ENCODE measurements at places on chromosomes 5 and 9.

GRCh38 chr5:633501-633955 is 21.4 kb downstream of the CEP72 start:
- no peak for DNase-seq

DNA sequence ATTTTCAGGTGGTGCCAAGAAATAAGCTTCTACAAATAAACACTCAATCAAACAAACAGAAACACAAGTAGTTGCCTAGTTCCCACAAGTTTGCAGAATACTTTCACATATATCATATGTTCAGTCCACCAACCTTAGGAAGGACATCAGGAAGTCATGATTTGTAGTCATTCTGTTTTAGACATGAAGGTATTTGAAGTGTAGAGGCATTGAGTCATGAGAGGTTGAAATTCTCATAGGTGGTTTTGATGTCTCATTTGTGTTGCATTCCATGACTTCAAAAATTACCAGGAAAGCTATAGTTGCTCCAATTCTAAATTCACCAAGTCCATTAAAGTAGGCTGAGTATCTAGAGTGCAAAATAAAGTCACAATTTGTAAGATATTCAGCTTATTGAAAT is 159.0 kb downstream of the KCTD16 start:
- no peak for DNase-seq

DNA sequence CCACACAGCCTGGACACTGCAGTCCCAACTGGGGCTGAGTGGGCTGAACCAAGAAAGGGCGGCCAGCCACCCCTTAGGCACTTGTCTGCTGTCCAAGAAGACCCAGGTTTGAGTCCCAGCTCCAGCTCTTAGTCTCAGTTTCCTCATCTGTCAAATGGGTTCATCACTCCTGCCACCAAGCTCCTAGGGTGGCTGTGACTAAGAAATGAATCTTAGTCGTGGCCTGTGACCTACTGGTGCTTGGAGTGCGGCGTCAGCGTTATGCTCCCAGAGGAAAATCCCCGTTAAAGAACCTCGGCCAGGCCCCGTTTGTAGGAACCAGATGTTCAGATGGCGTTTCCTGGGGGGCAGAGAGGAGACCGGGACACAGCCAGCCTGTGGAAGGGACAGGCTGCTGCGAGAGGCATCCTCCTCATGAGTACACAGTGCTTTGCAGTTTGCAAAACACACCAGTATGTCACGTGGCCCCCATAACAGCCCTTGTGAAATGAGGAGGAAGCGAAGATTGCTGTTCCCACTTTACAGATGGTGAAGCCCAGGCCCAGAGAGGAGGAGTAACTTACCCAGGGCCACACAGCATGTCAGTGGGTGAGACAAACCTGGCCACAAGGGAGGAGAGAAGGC is 3.3 kb downstream of the FIBCD1 start:
- no peak for DNase-seq

DNA sequence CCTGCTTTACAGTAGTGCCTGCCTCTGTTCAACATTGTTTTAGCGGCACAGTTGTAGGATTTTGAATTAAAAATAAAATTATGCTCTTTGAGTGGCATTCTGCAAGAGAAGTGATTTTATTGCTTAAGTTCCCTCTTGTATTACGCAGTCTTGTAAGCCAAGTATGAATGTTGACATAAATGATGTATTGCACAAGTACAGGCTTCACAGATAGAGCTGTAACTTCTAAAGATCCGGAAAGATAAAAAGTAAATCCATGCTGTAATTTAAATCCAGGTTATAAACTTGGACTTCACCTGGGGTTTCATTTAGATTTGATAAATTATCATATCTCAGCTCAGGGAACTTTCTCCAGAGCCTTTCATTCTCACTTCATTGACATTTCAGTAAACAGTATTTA is 1114.7 kb downstream of the PTPRD start:
- no peak for DNase-seq

DNA sequence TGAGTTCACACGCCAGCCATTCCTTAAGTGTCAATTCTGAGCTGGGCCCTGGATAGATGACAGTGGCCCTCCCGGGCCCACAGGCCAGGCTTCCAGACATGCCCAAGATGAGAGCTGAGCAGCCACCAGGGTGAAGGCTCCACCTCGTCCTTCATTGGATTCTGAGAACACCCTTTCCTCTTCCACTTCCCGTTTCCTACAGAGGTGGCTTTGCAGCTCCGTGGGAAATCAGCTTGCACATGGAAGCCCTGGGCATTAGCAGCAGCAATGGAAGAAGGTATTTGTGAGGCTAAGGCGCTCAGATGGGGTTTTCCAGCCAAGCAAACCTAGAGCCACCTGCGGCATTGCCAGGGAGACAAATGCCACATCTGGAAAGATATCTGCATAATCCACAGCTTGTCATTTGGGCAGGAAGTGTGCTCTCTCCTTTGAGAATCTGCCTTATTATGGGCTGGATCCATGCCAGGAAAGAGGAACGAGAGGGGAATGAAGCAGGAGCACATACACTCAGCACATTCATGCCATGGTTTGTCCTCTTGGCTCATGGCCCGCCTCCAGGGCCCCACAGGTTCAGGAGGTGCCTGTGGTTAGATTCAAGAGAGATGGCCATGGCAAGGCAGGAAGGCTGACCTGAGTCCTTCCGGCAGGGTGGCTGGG is 34.1 kb downstream of the CFAP77 start:
- no peak for DNase-seq

DNA sequence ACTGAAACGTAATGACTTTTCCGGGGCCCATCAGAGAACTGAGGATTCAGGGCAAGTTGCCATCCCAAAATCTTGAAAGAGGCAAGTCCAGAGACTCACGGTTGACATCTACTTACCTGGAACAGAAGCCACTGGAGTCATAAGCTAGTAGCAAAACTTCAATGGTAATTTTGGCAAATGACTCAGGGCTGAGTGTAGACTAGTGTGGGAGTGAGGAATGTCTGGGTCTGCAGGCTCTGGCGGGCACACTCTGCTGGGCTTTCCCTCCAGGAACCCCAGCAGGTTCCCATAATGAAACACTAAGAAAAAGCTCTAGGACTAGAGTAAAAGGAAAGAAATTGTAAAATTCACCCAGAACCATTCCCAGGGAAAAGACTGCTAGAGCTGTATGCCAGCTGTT is 122.9 kb upstream of the NFIL3 start:
- DNase-seq = no peak

DNA sequence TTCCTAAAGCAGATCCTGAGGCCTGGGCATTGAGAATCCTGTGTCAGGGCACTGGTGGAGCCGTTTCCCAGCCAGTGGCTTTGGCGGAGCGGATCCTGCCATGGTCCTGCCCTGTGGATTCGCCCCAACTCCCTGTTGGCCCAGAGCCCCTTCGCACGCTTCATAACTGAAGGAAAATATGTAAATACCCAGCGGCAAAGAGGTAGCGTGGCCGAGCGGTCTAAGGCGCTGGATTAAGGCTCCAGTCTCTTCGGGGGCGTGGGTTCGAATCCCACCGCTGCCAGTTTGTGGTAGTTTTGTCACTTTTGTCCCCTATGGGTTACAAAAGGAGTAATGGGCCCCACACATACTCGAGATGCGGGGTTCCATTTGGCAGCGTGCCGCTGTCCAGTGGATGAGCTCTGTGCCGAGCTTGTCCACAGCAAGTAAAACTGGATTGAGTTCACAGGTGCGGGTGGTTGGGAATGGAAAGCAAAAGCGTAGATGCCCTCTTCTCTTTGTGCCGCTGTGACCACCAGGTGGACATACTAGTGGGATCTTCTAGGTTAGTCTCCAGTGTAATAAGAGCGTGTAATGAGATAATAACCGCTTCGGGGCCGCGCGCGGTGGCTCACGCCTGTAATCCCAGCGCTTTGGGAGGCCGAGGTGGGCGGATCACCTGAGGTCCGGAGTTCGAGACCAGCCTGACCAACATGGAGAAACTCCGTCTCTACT is 17.3 kb downstream of the TRIM7 start:
- DNase-seq = peak; percentile 68

DNA sequence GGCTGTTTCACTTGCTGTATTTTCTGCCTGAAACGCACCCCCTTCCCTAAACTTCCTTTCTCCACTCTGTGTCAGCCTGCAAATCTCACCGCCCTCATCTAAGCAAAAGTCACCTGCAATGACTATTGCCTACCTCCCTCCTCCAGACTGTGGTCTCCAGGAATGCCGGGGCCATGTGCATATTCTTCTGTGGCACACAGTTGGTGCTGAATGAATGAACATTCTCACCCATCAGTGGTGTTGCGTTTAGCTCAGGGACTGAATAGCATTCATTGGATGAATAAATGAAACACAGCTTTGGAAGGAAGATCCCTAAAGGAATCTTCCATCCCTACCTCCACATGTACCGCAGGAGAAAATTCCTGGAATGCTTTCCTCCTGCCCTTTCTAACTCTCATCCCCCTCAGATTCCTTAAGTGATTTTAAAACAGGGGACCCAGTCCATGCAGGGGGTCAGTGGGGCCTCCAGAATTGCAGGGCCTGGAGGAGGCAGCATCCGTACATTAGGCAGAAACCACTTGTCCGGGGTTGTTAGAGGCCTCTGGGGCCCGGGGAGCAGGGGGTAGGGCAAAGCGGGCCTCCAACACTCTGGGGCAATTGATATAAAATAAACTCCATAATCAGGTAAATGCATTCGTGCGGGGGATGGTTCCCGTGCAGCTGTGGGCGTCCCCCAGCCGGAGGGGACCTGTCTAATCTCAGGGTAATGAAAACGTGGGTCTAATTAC is 28.3 kb upstream of the PTGS1 start:
- no peak for DNase-seq

DNA sequence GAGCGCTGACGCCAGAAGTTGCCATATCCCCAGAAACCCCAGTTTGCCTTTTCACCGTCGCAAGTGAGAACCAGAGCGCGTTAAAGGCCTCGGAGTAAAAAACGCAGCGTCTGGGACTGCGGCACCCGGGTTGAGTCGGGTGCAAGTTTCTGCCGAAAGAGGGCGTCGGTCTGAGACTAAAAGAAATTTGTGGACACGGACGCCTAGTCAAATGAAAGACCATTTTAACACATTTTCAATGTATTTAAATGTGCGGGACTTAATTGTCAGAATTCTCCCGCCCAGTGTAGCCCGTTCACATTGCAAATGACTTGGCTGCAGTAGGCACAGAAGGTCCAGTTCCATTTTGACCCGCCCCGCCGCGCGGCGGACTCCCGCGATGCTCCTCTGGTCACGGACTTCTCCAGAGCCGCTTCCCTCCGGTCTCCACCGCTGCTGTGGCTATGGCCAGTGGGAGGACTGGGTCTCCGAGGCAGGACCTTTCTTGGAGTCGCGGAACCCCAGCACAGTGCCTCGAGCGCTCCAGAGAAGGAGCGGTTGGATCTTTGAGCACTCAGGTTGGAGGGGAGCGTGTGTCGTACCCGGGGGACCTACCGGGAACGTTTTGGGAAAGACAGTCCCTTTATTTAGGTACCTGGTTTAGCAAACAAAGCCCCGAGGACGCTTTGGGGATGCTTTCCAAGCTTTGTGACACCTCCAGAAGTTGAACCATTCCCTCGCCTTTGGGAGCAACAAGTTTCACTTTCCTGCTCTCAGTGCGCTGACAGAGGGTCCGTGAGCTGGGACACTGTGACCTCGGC is 1.2 kb upstream of the NPR3 start:
- DNase-seq = no peak

- DNase-seq = peak; percentile 16
Measured at GRCh38 chr5:176810081-176810597, at the start of gene UNC5A. Gene UNC5A, plus strand, starts transcription at chr5:176810559. Its CDS starts 192 bp downstream, at chr5:176810751.

DNA sequence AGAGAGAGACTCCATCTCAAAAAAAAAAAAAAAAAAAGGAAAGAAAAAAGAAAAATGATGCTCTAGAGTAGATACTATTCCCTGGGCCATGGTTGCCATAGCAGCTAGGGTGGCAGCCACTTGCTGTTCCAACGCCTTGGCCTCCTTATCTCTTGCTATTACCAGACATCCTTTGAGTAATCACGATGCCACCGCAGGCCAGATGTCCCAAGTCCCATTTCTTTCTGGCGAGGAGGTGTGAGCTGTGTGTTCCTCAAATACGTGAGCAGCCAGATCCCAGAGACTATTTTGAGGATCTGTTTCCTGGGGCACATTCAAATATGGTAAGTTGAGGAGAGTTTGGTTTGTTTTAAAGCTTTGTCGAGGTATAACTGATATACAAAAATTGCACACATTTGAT is 23.4 kb upstream of the GFPT2 start:
- no peak for DNase-seq

GRCh38 chr5:151718153-151718552 is 31.4 kb upstream of the SPARC start:
- no peak for DNase-seq

DNA sequence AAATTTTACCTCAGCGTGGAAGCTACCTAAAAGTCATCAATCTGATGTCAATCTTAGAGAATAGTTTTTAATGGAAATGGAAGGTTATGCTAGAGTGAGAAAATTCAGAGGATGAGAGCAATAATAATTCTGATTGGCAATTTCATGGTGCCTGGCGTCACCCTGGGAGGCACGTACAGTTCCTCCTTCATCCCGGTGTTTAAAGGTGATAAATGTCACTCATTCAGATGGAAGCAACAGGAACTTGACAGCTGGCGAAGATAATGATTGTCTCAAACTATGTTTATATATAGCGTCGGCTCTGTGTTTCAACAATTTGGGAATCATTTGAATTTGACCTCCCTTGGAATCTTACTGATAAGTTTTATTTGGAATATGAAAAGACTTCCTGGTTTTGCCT is 108.4 kb downstream of the MED10 start:
- DNase-seq = no peak

DNA sequence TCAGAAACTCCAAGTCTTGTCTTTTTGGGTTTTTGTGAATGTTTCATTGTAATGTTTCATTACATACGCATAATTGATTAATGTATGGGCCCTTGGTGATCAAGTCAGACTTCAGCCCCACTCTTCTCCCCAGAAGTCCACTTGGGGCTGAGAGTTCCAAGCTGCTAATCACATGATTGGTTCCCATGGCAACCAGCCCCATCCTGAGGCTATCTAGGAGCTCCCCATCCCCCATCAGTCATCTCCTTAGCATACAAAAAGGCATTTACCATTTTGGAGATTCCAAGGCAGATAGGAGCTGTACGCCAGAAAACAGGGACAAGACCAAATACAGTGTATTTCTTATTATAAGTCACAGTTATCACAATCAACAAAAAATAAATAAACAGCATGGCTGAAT is 22.9 kb upstream of the SYK start:
- DNase-seq = no peak

GRCh38 chr5:60649288-60649917 is 50.6 kb downstream of the DEPDC1B start:
- no peak for DNase-seq

DNA sequence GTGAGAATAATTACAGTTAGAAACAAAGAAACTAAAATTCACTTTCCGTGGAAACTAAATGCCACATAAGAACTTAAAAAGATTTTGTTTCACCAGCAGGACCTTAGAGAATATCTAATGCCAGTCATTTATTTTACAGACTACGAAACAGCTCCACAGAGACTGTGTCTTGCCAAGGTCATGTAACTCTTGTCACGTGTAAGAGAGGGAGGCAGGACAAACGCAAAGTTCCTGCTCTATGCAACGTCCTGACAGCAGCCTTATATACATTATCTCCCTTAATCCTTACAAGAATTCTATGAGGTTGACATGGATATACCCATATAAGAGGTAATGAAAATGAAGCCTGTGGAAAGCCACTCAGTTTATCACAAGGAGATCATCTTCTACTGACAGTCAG is 39.4 kb downstream of the CTNNAL1 start:
- no peak for DNase-seq

GRCh38 chr5:38189081-38189504 is 69.3 kb upstream of the EGFLAM start:
- DNase-seq = no peak

All from CD8-positive, alpha-beta memory T cell (primary cell).